ENCODE measurements at places on chromosomes 7 and 10. TPM values are rescaled to one million over a fixed set of nuclear protein-coding genes. Genes with fewer than 3 reads are reported as not detected.

The MYO1G gene
- total RNA-seq: 0.85 TPM

The RBM17 gene
- total RNA-seq: 37.0 TPM

The OR2A42 gene
- total RNA-seq: 0.44 TPM

The ANK3 gene
- 119 TPM for total RNA-seq

The CYP2C19 gene
- not detected for total RNA-seq

The PRSS37 gene
- 0.47 TPM for total RNA-seq

The FZD1 gene
- 4.9 TPM for total RNA-seq

The PAPOLB gene
- total RNA-seq: 0.18 TPM

The ACBD7 gene
- 2.9 TPM for total RNA-seq

The GAD2 gene
- total RNA-seq: 0.05 TPM

The STK31 gene
- 0.67 TPM for total RNA-seq

Data from motor neuron (in vitro differentiated cells).